NCI-H2081 (cell line): ENCODE measurements at places on chromosomes 7 and 10.

DNA sequence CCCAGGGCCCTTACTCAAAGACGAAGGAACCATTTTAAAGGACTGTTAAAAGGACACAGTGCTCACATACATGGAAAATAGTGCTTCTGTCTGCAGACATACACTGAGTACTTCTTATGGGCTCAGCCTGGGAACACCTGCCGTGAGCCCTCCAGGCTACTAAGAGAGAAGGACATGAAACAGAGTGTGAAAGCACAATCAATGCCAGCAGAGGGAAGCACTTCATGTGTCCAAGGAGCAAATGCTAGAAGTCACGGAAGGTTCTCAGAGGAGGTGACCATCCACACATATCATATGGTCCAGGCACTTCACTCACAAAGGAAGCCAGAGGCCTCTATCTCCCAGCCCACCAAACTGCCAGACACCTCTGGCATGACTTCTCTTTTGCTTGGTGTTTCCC lies 15.5 kb downstream of the ELMO1 start:
- no peak for DNase-seq

GRCh38 chr7:149238051-149238450 lies 1.4 kb upstream of the ZNF212 start:
- DNase-seq = no peak

DNA sequence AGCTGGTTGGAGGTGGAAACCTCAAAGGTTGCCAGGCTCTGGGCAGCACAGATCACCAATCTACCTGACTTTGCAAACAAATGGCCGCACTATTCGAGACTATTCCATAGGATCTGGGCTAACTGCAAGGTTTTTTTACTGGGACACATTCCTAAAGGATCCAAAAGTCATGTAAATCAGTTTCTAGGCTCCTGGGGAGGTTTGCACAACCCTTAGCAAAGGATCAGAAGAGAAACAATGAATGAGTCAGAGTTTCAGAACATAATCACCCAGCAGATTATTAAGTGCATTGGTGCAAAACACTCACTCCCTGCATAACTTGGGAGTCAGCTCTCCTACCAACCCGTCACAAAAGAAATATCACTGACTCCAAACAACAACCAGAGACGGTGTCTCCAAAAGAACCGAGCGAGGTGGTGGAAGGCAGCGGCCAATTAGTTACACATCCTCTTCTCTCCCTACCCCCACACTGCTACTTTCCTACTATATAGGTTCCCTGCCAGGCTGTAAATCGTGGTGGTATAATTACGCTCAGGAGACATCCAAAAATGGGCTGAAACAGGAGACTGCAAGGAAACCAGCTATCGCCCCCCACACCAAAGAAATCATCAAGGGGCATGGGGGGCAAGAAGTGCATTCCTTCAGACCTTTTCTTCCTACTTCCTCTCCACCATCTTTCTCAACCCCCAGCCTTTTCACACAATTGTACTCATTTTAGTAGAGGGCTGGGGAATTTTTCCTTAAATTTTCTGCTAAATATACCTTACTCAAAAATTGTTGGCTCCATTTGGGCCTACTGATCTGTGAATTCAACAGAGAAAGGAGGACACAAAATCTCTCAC lies 3.2 kb downstream of the UBE2H start:
- peak; percentile 40 for DNase-seq

DNA sequence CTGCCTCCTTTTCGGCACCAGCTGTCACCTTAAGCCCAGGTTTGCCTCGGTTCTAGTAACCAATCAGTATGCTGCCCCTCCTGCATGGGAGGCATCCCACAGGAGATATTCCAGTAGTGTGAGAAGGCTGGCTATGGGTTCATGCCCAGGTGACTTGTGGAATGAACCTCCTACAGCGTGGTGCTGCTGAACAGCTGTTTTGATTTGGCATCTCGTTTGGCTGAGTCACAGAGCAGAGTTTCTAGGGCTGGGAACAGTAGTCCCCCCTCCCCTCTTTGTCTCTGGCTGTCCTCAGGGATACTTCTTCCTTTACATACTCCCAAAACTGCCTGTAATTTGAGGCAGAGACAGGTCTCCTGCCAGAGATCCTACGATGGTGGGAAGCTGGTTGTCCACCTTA lies 16.1 kb downstream of the R3HCC1L start:
- DNase-seq = no peak

DNA sequence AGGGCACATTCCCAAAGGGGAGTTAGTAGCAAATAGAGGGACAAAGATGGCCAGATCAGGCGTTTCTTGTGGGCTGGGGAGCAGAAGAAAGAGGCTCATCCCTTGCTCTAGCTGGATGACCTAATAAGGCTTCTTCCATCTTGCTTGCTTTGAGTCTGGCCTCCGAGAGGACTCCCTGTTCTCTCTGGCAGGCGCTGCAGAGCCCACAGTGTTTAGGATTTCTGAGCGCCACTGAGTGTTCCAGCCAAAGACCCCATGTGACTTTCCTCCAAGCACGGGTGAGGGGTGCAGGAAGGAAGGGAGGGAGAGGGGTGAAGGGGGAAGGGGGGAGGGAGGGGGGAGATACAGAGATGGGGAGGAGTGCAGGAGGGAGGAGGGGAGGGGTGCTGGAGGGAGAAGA lies 203.8 kb upstream of the SVIL start:
- no peak for DNase-seq

GRCh38 chr7:79298145-79298760 lies 155.2 kb downstream of the MAGI2 start:
- DNase-seq = peak; percentile 69

DNA sequence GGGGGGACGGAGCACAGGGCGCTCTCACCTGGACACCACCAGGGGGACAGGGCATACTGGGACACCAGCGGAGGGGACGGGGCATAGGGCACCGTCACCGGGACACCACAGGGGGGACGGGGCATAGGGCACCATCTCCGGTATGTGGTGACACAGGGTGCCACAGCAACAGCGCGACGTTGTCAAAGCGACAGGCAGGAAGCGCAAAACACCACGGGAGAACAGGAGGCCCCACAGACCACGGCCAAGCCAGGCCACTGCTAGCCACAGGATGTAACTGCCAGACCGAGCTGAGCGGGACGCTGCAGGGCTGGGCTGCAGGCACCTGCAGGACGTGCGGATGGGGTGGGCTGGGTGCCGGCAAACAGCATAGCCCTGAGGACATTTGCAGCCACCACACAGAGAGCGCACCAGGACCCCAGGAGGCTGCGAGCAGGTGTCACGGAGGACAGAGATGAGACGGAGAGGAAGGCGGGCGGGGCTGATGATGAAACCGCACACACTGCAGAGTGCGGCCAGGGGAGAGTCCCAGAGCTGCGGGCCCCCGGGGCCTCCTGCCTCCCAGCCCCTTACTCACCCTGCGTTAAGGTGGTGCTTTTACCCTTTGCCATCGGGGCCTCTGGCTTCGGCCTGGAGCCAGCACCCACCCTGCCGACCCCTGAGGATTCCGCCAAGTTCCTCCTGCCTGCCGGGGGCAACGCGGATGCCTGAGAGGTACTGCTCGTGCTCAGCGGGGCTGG lies 17.5 kb downstream of the MICALL2 start:
- DNase-seq = no peak

GRCh38 chr10:98168766-98169165 lies 34.3 kb downstream of the R3HCC1L start:
- DNase-seq = no peak

DNA sequence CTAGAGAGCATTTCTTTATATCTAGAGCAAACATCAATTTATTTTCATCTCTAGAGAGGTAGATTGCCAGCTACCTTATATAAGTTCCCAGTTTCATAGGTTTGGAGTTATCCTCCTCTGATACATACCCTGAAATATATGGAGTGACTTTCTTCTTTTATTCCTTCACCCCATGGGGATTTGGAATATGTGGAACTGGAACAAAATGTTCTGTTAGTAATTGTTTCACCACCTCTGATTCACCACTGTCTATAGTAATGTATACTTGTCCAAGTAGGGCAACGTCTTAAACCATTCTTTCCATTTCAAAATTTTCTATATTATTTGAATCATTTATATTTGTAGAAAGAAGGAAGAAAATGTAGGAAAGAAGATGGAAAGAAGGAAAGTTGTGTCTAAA lies 511.2 kb upstream of the KCND2 start:
- no peak for DNase-seq
